ENCODE measurements at places on chromosomes 5 and 9.
A peak's percentile ranks its signal among the peaks of the same experiment; 100 is the strongest.

GRCh38 chr5:126066836-126067235, 356.4 kb upstream of the GRAMD2B start:
- no peak for DNase-seq

DNA sequence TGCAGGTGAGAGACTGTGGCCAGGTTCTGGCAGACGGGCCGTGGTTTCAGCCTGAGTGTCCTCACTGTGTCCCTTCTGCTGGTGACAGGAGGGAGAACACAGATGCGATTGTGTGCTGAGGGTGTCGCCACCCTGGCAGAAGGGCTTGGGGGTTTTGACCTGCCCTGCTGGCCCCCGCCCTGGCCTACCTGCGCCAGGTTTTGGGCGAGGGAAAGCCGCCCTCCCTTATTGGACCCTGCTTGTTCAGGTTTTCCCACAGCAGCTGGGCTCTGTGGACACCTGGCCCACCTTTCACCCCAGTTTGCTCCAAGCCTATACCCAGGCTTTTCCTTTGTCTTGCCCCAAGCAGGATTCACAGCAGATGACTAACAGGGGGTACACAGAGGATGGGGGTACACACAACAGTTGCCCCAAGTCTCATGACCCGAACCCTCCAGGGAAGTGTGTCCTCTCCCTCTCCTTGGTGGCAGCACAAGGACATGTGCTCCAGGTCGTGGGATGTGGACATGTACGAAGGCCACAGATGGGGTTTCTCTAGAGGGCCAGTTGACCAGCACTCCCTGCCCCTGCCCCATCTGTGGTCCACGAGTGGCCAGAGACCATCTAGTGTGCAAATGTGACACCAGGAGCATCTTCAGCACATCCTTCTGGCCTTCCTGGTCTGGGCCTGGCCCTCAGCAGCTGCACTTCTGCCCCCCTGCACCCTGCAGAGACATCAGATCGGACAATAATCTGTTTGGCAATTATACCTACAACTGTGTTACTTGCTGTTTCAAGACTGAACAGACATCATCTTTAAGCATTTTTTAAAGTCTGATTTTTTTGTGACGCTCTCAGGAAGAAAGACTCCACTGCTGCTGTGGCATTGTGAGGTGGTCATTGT, 265.8 kb upstream of the IRX4 start:
- peak; percentile 3 for DNase-seq

DNA sequence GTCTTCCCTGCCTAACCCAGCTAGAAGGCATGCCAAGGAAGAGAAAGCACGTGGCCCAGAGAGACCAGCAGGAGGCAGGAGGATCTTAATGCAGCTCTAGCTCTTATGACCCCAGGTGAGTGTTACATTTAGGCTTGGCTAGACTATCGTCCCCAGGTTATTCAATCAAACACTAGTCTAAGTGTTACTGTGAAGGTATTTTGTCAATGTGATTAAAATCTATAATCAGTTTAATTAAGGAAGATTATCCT, 483.7 kb downstream of the BNC2 start:
- DNase-seq = no peak

- no peak for DNase-seq
These were observed 47.9 kb upstream of the ZNF618 start for GRCh38 chr9:113828221-113828620.

Data from activated naive CD4-positive, alpha-beta T cell treated with anti-CD3 and anti-CD28 coated beads, Interleukin-2, amount 10 ng/mL, durations not matched to agents 7 days and 5 days (primary cell).